ENCODE measurements at places on chromosomes 5 and 9.
A peak's percentile ranks its signal among the peaks of the same experiment; 100 is the strongest.

- no peak for DNase-seq
Observed at GRCh38 chr5:142736247-142736632, 33.9 kb upstream of the ARHGAP26 start.

DNA sequence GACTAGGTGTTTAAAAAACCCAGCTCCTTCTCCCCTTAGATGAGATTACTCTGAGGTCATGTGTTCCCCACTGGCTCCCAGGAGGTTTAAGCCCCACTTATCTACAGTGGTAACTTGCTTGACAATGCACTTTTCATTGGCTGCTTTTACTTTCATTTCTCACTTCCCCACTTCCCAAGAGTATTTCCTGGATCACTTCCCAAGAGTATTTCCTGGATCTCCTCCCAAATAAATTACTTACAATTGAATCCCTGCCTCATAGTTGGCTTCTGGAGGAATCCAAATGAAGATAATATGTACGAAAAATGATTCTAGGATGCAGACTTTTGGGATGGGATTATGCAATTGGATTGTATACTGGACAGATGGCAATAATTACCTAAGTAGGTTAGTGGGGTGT lies 47.1 kb upstream of the CHSY3 start:
- DNase-seq: no peak

DNA sequence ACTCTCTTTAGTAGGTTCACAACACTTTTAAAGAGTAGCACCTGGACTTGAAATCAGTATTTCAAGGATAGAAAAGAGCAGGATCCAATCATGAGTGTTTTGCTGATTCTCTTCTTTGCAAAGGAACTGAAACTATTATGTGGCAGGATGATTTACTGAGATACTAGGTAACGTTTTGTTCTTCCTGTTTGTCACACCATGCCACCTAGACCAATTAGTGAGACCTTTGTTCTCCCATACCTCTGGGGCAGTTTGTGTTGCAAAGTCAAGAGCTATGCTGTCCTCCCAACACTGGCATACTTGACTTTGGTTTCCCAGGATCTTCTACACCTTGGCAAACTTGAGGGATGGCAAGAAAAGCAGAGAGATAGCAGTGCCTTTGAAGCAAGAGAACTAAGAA lies 43.4 kb downstream of the PPP1R2B start:
- no peak for DNase-seq

DNA sequence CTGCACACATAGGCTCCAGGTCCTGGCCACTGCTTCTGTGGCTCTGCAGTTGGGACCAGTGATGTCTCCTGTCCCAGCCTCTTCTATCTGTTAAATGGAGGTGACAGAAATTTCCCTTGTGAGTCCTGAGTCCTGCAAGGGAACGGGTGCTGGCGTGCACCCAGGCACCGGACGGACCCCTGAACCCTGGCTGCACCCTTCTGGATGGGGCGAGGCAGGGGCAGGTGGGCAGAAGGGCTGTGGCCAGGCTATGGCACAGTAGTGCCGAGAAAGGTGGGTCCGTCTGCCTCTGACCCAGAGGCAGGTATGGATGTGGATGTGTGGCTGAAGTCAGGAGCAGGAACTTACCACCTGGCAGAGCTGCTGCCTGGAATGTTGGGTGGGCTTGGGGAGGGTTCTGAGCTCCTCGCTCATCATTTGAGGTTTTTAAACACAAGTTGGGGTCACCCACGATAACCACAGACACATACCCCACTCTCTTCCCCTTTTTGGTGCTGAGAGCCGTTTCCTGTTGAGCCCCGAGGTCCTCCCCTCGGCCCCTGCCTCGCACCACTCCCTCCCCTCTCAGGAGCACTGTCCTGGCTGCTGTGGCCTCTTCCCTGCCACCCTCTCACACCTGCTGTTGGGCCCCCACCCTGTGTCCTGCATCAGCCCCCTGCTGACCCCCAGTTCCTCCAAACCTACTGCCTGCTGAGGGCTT lies 82.0 kb downstream of the COL5A1 start:
- no peak for DNase-seq

DNA sequence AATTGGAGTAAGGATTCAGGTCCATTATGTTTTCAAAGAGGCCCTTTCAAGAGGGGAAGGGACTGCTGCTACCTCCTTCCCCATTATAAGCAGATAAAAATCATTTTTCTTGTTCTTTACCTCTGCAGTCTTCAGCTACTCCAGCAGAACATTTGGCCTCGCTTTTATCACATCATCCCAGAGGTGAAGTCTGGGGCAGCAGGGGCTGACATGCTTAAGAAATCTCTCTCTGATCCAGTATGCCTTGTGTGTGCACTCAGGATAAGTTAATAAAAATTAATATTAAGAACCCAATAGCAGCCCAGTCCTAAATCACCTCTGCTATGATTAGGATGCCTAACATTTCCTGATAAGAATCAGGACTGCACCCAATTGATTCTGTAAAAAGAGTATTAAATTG lies 306.9 kb upstream of the NREP start:
- no peak for DNase-seq

DNA sequence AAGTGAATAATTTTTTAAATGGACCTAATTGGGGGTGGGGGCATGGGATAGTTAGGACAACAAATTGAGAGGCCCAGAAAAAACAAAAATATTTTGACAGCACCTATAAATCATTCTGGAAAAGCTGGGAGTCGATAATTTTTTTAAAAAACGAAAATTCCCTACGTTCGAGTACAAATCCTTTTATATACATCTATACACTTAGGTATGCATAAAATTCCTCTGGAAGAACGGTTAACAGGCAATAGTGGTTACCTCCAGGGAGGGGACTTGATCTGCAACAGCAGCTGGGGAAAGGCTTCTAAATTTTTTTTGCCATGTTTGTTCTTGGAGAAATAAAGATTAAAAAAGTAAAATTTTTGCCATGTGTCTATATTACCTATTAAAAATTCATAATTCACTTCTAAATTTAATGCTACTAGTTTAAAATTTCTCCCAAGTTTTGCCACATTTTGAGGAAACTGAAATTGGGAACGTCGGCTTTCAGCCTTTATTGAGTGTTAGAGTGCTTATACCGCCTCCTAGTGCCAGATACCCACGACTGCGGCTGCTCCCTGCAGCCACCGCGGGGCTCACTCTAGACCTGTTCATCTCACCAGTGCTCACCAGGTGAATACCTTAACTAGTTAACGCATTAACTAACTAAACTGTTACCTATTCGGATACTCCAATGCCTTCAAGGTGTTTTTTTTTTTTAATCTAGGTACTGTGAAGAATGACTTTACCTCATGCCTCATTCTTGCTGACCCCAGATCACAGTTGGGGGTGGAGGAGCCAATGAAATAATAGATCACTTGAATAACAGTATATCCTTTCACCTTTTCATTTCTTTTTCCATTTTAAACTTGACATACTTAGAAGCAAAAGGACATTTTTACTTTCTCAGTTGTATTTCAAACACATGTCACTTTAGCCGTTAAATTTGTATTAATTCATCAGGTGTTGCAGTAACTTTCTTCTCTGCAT lies 1.8 kb upstream of the BHMT start:
- peak; percentile 37 for DNase-seq

DNA sequence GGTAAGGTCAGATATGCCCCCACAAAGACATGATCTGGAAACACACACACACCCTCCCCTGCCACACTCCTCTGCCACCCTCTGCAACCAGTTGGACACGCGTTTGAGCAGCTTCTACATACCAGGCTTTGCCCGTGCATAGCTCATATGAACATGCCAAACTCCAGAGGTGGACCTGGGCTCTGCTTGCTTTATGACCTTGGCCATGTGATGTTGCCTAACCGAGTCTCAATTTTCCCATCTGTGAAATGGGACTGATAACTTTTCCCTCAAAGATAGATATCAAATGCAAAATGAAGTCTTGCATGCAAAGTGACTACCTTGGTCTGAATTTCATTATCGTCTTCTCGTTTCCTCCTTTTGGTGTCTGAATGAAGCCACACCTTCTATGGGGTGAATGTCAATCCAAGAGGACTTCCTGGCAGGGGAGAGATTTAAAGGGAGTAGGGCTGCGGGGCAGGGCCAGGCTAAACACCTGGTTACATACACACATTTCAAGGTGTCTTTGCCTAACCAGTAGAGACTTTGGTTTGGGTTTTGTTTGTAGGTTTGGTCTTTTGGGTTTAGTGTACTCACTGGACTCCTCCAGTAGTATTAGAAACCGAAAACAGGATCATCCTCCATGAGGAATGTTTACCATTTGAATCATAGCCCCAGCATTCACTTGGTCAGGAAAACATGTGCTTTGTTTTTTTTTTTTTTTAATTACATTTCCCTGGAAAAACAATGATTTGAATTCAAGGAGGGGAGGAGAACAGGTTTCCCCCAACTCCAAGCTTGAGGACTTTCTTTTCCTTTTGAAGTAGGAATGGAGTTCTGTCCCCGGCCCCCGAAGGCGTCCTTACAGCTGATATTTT lies 63.2 kb downstream of the COL27A1 start:
- DNase-seq: no peak

- no peak for DNase-seq
Observed at GRCh38 chr9:20604562-20604961, 17.7 kb downstream of the MLLT3 start.

- DNase-seq: no peak
Observed at GRCh38 chr5:105735704-105736103, 1935.0 kb downstream of the EFNA5 start.

- DNase-seq: no peak
Observed at GRCh38 chr5:58080573-58080972, 379.3 kb downstream of the PLK2 start.

GRCh38 chr9:36932198-36932597 lies 101.9 kb downstream of the PAX5 start:
- DNase-seq: no peak

- DNase-seq: no peak
Observed at GRCh38 chr5:116154931-116155330, 70.1 kb downstream of the COMMD10 start.

- no peak for DNase-seq
Observed at GRCh38 chr5:59256331-59256730, 637.2 kb downstream of the PDE4D start.

Data from activated T-cell treated with anti-CD3 and anti-CD28 coated beads, Interleukin-2, amount 50 U/mL, for 72 hours (primary cell).